ENCODE measurements at places on chromosomes 7 and 10.

DNA sequence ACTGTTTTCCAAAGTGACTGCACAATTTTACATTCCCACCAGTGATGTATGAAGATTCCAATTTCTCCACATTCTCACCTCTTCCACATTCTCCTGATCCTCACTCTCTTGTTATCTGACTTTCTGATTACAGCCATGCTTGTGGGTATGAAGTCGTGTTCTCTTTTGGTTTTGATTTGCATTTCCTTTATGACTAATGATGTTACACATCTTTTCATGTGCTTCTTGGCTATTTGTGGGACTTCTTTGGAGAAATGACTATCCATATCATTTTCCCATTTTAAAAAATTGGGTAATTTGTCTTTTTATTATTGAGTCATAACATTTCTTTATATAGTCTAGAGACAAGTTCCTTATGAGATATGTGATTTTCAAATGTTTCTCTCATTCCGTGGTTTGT lies 10.5 kb upstream of the GIMAP8 start:
- DNase-seq, result no peak

GRCh38 chr10:3951993-3952392 lies 167.0 kb upstream of the KLF6 start:
- DNase-seq, result no peak

DNA sequence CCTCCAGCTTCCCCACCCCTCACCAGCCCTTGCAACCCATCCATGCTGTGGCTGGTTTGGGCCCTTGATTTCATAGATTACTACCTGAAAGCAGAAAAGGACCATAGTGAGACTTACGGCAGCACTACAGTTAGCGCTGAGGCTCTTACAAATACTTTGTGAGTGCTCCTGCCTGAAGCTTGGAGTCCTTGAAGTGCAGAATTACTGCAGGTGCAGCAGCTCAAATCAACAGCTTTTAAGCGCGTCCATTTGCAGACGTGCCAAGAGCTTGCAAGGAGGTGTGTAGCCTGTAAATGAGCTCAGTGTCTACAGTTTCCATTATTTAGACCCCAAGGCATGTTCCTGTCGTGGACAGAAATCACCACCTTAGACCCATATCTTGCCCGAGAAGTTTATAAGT lies 103.0 kb downstream of the CELF2 start:
- no peak for DNase-seq

DNA sequence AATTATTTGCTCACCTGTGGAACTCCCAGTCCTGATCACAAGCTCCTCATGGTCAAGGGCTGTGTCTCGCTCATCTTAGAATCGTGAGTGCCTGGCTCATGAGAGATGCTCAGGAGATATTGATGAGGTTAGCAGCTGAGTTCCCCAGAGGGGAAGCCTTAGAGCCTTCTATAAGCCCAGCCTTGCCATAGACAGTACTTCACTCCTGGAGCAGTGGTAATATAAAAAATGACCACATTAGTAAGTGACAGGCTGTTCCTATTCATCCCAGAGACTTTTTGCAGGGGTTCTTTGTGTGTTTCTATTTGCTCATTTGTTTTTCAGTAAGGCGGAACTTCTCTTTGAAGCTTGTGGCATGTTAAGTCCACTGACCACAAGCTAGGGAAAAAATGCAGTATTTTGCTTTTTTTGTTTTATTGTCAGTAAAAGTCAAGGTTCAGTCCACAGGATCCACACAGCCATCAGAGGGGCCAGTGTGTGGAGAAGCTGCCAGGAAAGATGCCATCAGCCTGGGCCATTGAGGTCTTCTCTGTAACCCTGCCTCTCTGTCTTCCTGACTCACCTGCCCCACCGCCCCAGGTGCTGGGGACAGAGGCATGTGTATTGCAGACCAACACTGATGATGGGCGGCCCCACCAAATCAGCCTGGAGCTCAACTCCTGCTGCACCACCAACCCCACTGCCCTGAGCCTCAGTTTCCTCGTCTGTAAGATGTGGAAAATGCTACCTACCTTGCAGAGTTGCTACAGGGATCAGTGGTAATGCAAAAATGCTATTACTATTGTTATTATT lies 36.4 kb upstream of the JCAD start:
- no peak for DNase-seq

- no peak for DNase-seq
Observed at GRCh38 chr10:45460235-45460878, 86.3 kb downstream of the ALOX5 start.

DNA sequence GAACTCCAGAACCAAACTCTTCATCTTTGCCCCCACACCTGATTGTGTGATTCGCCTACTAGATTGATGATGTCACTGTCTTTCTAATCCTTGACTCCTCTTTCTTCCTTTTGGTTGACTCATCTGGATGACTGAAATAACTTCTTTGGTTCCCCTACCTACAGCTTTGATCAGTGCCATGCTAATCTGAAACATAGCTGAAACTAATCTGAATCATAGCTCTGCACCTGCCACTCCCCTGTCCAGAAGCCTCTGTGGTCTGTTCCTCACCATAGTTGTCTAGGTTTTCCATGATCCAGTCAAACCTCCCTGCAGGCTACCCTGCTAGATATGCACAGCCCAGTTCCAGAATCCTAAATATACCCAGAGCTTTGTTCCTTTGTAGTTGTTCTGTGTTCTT lies 51.9 kb downstream of the ZNF365 start:
- DNase-seq, result no peak

DNA sequence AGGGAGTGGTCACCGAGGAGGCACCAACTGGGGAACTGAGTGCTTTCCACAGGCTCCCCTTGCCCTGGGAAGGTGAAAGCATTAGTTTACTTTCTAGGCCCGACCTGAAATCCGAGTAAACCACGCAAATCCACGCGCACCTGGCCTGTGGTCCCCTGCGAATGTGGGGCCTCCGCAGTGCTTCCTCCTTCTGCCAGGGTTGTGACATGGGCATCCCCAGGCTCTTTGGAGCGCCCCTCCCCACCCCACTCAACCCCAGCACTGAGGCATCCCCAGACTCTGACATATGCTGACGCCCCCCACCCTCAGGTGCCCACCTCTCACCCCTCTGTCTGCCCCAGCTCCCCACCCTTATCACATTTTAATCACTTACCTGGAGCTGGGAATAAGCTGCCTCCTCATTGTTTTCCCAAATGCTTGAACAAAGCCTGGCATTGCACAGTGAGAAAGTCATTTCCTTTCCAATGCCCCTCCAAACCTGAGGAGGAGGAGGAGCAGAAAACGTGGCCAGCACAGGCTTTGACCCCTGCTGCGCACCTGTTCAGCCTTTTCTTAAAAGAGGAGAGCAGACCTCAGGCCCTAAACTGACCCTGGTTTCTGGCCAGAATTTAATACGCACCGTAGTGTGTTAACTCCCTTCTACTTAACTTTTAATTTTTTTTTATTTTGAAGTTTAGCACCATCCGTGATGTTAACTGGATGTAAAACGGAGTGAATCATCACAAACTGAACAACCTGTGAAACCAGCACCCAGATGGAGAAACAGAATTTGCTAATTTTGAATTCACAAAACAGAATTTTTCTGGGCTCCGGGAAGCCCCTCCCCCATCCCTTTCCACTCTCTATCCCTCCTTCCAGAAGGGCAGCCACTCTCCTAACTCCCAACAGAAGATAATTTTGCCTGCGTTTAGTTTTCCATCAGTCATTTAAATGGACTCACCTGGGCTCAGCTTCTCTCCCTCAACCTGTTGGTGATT lies 129.4 kb downstream of the WDR11 start:
- no peak for DNase-seq

DNA sequence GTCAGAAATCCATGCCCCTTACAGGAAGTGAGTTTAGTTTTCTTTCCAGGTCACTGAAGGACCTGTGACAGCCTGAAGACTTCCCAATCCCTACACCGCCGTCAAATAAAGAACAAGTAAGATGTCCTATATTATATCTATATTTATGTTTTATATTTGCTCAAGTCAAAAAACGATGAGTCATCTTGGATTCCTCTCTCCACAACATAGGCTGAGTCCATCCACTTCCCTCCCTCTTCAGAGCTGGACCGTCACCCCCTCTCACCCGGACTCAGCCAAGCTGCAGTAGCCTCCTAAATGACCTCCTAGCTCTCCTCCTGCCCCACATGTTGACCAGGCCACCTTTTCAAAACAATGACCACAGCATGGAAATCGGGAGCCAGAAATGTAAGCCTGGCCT lies 53.5 kb downstream of the GLI3 start:
- no peak for DNase-seq

DNA sequence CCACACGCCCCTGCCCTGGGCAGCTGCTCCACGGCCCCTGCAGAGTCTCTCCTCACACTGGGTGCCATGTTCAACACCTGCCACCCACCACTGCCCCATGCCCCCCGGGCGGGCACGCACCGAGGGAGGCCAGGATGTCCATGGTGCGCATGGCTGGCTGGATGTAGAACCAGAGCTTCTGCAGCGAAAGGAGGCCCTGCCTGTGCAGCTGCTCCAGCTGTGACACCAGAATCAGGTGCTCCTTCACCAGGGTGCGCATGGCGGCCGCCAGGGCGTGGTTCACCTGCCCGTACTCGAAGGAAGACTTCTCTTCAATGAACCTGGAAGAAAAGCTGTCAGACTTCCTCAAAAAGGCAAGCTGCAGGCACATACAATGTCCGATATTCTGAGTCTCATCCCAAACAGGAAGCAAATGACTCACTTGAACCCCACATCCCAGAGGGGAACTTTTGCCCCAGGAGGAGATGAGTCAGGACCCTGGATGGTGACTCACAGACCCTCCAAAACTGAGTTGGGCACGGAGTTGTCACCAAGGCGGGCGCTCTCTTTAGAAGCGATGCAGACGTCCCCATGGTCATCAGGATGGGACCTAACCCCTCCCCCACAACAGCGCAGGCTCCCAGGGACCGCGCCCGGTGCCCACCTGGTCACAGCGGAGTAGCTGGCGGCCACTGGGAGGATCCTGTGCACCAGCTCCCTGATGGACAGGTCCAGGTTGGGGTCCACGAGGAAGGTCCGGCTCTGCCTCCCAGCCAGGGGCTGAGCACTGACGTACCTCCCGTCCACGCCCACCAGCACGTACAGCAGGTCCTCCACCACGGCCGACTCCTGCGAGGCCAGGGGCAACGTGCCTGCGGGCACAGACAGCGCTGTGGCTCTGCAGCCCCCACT lies 15.5 kb downstream of the TUBGCP2 start:
- no peak for DNase-seq

DNA sequence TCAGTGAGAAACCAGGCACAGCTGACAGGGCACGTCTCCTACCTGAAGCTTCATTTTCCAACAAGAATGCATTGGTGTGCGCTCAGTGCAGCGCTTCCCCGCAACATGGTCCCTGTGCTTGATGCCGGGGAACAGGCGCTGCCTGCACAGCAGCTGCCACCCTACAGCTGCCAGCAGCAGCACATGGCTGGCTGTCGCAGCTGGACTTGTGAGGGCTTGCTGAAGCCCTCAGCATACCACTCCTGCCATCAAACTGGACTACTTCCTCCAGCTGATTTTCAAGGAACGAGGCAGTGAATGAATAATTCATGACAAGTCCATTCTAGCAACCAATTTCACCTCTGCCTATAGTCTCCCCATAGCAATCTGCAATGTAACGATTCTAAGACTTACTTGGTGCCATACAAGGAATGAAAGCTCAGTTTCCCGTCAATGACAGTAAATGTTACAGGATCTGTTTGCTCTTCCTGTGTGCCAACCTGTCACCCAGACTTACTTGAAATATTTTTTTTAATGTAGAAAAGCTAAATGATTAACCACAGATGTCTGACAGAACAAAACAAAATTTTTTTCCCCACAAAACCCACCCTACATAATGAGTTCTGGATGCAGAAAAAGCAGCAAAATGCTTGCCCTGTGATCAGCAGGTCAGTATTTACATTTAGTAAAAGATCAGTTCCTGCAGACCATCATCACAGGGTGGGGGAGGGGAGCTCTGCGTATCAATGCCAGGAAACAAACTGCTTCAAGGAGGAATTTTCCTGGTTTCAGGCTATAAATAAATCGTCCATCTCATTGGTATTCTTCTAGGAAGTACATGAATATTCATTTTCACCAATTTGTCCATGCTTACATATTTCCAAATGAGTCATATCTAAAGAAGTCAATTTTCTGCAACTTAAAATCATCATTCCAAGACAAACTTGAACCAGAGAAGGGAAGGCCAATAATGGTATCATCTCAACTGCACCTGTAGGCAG lies 140.6 kb downstream of the ALOX5 start:
- DNase-seq, result no peak

DNA sequence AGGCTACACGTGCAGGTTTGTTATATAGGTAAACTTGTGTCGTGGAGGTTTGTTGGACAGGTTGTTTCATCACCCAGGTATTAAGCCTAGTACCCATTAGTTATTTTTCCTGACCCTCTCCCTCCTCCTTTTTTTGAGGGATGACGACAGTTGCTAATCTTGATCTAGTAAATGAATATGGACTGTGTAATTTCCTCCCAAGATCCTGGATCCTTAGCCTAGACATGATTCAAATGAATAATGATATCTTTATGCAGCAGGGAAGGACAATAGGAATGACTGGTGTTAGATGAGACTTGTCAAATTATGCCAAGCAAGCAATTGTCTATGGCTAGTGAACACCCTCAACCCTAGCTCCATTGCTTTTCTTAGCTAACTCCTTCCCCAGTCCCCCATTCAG lies 156.2 kb downstream of the PLPP4 start:
- DNase-seq, result no peak

GRCh38 chr10:132270721-132271457 lies 36.9 kb downstream of the STK32C start:
- no peak for DNase-seq

DNA sequence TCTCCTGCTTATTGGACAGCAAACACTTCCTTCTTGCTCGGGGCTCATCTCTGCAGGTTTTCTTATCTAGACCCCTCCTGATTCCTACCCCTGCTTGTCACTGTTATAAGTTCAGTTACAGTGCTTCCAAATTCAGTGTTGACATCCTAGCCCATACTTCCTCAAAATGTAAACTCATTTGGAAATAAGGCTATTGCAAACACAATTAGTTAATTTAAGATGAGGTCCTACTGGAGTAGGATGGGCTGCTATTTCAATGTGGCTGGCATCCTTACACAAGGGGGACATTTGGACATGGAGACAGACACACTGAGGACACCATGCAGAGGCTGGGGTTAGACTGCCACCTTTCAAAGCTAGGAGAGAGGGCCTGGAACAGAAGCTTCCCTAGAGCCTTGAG lies 85.2 kb upstream of the NPVF start:
- no peak for DNase-seq

- no peak for DNase-seq
Observed at GRCh38 chr10:120328647-120329046, 128.4 kb upstream of the PLPP4 start.

DNA sequence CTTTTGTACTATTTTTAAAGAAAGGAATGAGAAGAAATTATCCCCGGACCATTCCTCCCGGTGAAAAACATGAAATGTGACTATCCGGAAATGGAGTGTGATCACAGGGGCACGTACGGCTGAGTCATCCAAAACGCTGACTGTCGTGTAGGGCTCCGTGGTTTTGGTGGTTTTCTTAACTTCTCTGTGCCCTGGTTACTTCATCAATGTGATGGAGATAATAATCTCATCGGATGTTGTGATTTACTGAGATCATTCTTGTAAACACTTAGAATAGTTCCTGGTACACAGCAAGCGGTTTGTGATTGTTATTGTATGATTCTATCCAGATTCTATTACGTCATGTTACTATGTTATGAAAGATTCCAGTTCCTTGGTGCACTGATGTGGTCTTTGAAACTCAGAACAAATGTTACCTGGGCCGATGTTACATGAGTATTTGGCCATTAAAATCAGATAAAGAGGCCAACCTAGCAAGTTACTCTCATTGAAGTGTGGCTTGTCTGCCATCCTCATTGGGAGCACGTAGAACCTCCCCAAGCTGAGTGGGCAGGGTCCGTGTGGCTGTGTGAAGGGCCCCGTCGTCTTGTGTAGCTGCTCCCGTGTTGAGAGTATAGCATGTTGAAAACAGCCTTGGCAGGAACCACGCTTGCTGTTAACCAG lies 99.5 kb downstream of the CAMK1D start:
- DNase-seq, result peak; percentile 81
